ENCODE measurements at places on chromosomes 4 and X.

- DNase-seq = no peak
Observed at GRCh38 chr4:136412708-136413107, 1119.6 kb downstream of the PCDH18 start.

- DNase-seq = no peak
Observed at GRCh38 chr4:114922592-114922933, 190.9 kb downstream of the NDST4 start.

GRCh38 chrX:29143356-29143755, 556.1 kb downstream of the IL1RAPL1 start:
- DNase-seq = no peak

GRCh38 chrX:149010853-149011224, 494.3 kb downstream of the IDS start:
- DNase-seq = no peak

DNA sequence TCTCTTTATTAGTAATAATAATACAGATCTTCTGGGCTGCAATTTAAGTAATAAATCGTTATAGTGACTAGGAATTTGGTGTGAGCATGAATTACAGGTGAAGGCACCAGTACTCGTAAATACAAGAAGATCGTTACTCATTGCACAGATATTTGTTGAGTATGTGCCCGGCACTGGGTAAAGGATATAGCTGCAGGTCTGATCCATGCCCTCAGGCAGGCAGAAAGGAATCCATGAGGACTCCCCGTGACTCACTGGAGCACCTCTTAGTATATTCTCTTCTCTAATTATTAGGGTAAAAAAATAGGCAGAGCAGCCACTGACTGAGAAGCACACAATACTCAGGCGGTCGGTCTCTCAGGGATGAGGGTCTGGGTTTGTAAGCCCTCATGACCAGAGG, 868.3 kb downstream of the RAB28 start:
- DNase-seq = no peak

DNA sequence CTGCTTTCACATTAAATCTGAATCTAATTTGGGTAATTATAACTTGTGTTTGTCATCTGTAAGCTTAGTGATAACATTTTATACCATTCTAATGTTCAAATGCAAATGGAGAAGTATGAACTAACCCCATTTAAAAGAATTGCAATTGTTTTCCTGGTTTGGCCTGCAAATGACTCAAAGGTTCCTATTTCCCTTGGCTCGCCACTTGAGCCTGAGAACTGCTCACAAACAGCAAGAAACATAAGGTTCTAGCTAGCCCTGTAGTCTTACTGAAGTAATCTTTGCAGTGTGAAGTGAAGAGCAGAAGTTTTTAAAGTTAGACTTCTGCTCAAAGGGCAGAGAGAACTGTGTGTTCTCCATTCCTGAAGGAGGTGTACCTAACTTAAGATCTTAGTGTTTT, 27.2 kb downstream of the UPRT start:
- no peak for DNase-seq

GRCh38 chrX:47628982-47629381, 748 bp downstream of the CFP start:
- DNase-seq = no peak

DNA sequence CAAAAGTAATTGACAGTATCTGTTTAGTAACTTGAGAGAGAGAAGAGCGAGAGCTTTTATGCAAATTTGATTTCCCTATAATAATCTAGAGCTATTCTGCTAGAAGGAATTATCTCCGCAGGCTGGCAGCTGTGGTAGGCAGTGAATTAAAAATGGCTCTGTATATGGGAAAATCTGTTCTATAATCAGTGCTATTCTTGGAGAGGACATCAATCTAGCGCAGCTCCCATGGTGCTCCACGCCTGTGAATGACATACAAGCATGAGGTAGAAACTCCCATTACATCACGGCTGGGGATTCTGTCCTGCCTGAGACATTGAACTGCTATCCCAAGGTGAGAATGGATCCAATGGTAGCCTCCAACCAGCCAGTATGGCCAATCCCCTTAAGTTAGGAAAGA, 179.0 kb downstream of the DHX15 start:
- no peak for DNase-seq

- DNase-seq = no peak
Observed at GRCh38 chr4:118335324-118335723, 17.5 kb downstream of the PRSS12 start.

- DNase-seq = no peak
Observed at GRCh38 chrX:137548261-137548660, 17.7 kb upstream of the ZIC3 start.

DNA sequence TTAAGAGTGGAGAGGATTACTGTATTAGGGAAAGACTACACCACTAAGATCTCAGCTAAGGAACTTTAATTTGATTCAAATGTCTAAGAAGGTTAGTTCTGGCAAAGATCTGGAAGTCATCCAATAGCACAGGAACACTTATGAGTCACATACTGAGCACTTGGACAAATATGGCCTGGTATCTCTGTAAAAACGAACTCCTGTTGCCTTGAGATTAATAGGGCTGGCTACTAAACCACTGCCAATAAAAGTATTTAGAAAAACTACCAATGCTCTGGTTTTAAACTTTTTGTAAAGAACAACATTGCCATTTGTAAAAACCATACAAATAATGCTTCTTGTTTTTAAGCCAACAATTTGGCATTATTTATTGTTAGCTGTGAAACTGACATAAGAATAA, 70.5 kb downstream of the SEC24D start:
- no peak for DNase-seq

- DNase-seq = no peak
Observed at GRCh38 chrX:71935476-71935875, 24.8 kb downstream of the NHSL2 start.

DNA sequence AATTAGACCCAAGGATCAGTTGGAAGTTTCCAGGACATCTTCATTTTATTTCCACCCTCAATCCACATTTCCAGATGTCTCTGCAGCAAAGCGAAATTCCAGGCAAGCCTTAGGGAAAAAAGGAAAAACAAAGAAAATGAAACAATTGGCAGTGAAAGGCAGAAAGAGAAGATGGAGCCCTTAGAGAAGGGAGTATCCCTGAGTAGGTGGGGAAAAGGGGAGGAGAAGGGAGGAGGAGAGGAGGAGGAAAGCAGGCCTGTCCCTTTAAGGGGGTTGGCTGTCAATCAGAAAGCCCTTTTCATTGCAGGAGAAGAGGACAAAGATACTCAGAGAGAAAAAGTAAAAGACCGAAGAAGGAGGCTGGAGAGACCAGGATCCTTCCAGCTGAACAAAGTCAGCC, at the start of gene PLP1:
PLP1 (plus strand) TSS at position 295 of the 400 bp plus-strand sequence. CDS start 156 bp downstream, outside the sequence.
- DNase-seq = no peak

GRCh38 chr4:24559889-24560288, 24.5 kb downstream of the DHX15 start:
- DNase-seq = no peak

DNA sequence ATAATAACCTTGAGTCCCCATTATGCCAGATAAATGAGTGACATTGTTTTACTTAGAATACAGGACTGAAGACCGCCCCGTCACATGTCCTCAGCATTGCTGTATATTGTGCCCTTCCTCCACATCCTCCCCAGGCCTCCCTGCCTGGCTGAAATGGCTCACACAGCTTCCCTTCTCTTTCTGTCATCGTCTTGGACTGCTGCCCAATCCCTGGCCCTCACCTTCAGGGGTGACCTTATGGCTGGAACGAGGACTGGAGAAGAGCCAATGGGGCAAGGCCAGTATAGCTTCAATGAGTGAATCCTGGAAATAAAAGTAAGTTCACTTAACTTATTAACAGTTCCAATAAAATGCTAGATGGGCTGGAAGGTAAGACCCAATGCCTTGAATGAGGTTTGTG, 2.7 kb downstream of the KCNE5 start:
- DNase-seq = no peak

Measured in HEK293T (cell line).